AG10803 (cell line): ENCODE measurements at places on chromosomes 7 and 10.

DNA sequence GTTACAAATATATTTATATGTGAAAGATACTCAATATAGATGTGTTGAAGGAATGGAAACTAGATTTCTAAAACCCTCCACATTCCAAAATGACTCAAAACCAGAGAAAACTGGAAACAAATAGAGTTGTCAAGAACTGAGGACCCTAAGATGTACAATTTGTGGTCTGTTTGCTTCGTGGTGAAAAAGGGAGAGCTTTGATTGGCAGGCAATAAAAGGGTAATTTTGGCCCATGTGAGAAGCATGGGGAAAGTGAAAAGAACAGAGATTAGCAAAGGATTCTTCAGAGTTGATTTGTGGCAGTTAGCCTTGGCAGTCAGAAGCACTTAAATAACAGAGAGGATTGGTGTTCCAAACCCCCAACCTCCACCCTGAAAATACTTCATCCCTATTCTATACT, 37.1 kb upstream of the DKK1 start:
- DNase-seq, result no peak

GRCh38 chr7:110373416-110373815, 717.5 kb upstream of the LRRN3 start:
- no peak for DNase-seq

GRCh38 chr7:84985073-84985784, 201.6 kb downstream of the SEMA3D start:
- DNase-seq, result peak; percentile 6

- DNase-seq, result no peak
Measured at GRCh38 chr7:132778761-132779160, 202.5 kb upstream of the PLXNA4 start.

GRCh38 chr10:108132303-108132702, 967.8 kb upstream of the SORCS1 start:
- DNase-seq, result no peak

GRCh38 chr7:24836084-24836483, 78.8 kb upstream of the GSDME start:
- DNase-seq, result no peak

GRCh38 chr7:98733036-98733435, 116.0 kb downstream of the NPTX2 start:
- peak; percentile 18 for DNase-seq

GRCh38 chr7:412313-412710, 107.3 kb downstream of the PDGFA start:
- DNase-seq, result no peak

DNA sequence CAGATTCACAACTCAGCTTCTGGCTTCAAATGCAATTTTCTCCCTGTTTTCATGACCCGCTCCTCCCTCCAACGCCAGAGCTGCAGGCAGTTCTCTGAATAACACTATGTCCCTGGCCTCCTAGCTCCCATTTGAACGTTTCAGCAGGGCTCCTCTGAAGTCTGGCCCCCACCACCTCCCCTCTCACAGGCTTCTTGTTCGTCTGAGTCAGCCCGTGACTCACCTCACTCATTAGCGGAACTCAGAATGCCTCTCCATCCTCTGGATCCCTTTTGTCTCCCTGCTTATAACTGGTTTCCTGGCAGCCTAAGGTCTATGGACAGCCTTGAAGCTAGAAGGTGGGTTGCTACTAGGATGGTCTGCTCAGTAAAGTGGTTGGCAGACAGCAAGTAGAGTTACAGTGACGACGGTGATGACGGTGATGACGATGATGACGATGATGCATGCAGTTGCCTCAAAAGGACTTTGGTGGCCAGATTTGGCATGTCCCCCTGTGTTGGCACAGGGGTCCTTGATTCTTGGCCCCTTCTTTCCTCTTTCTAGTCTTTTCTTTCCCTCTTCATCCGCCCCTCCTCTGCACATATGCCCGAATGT, 83.3 kb upstream of the MKLN1 start:
- peak; percentile 87 for DNase-seq

DNA sequence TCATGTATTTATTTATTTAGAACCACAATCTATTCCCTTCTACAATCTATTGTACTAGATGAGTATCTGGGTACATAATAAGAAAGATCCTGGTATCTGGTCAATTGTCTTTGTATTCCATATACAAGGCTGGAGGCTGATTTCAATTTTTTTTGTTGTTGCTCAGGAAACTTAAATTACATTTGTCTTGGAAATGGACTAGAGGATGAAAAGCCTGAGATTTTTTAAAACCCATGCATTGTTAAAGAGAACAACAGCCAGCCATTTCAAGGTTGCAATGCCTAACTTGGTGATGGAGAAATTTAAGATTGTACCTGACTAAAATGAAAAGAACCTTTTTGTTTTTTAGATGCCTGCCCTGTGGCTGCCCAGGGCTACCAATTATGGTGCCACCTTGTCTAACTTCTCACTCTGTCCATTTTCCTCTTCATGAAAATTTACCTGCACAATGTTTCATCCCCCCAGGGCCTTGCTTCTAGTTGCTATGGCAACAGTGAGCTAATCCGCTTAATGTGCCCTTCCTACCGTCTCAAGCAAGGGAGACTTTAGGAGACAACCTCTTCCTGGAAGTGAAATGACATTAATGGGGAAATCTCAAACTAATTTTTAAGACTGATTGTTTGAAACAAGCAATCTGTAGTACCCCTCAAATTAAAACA, 203.7 kb upstream of the PHYHIPL start:
- no peak for DNase-seq

DNA sequence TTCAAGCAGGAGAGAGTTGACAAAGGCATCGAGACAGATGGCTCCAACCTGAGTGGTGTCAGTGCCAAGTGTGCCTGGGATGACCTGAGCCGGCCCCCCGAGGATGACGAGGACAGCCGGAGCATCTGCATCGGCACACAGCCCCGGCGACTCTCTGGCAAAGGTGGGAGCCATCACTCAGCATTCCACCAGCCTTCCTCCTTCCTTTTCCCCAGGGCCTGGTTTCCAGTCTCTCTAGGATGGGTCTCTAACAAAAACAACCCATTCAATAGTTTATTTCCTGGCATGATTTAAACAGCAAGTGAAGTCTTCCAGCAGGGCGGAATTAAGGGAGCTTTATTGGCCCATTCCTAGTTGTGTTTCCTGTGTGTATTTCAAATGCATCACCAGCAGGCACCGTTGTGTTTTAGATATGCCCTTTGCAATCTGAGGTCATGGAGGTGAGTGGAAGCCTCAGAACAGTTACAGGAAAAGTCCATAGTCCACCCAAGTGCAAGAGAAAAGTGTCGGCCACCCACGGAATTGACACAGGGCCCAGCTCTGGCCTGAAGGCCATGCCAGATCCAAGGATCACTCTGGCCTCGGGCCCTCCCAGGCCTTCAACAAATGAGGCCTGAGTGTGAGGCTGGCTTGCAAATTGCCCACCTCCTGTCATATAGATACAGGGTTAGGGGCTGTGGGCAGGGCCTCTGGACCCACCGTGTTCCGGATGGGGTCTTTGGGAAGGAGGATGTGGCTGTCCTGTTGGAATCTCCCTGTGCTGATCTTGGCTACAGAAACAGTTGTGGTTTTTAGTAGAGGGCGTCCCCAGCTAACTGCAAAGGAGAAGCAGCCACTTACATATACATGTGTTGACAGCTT, 46.9 kb upstream of the TRIM8 start:
- no peak for DNase-seq

- no peak for DNase-seq
Measured at GRCh38 chr10:21518149-21518640, 7.3 kb downstream of the SKIDA1 start.
